ENCODE measurements at places on chromosomes 6 and 20.

GRCh38 chr20:62501801-62502495 lies 26.2 kb upstream of the GATA5 start:
- DNase-seq, result no peak

DNA sequence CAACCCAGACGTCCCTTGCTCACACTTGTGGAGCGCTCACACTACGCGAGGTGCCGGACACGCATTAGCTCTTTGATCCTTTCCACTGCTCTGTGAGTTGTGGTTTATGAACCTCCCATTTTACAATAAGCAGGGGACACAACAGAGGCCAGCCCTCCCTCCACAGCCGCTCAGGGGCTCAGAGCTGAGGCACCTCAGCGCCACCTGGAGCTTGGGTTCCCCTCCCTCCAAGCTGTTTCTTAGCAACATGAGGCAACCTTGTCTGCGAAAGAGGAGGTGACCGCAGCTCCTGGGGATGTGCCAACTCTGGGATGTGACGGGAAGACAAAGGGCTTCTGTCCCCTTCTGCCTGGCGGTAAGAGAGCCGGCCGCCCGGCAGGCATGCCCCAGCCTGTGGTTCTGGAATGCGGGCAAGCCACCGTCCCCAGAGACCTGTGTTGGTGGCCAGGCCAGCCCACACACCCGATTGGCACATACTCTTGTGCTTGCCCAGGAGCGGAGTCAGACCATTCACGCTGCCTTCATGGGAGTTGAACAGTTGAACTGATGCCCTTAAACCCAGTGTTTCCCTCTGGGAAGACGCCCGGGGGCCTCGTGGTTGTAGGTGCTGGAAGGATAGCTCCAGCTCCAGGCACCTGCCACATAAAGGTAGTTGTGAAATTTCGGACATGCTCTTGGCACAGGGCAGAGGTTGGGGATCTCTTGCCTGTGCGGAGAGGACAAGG lies 44.5 kb downstream of the RBM38 start:
- no peak for DNase-seq

DNA sequence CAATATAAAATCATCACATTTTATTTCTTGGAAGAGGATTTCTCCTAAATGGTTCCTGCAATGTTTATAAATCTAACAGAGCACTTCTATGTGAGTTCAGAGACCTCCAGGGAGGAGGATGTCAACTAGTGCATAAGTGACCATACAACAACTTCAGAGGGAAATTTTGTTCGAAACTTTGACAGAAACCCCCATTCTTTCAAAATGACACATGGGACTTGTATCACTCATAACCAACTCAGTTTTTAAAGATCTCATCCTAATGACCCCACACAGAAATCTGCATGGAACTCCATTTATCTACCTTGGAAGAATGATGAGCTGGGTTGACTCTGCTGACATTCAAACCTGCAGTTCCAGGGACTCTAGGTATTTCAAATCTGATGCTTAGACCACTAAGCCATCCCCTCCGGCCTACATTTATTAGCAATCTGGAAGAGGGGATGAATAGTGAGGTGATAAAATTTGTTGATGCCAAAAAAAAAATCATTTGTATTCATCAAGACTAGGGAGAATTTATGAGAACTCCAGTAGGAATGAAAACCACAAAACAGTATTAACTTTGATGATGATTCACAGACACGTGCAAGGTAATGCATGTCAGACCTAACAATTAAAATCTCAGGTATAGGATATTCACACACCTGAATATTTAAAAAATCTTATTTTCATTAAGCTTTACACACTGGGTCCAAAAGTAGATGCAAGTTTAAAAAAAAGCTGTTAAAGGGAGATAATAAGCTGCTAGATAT lies 153.0 kb downstream of the REV3L start:
- DNase-seq, result no peak

GRCh38 chr6:139485742-139486475 lies 111.5 kb upstream of the CITED2 start:
- no peak for DNase-seq

- DNase-seq, result no peak
Measured at GRCh38 chr6:84062519-84063154, 29.1 kb downstream of the MRAP2 start.

DNA sequence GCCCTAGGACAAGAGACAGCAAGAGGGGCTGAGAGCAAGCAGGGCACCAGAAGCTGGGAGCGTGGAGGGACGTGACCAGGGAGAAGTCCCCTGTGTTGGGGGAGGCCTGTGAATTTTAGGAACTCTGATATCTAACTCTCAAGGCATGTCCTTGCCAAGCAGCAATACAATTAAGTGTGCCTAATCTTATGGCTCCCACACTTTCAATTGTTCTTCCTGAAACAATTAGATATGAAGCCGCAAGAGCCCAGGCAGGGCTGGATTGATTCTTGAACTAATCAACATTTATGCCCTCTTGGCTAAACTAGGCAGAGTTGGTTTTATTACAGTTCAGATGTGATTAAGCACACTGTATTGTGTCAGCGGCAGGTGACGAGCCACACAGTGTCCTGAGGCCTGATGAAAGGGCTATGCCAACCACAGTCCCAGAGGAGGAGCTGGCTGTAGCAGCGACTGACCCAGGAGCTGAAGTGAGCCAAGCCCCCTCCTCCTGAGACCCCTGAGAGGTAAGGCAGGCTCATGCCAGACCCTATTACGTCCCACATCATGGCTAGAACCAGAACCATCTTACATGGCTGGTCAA lies 4.2 kb upstream of the MAVS start:
- no peak for DNase-seq

GRCh38 chr6:90216072-90216977 lies 80.3 kb downstream of the BACH2 start:
- no peak for DNase-seq

GRCh38 chr6:2931970-2932748 lies 29.1 kb upstream of the SERPINB9 start:
- peak; percentile 71 for DNase-seq

GRCh38 chr6:159425421-159425820 lies 256.2 kb downstream of the FNDC1 start:
- DNase-seq, result no peak

DNA sequence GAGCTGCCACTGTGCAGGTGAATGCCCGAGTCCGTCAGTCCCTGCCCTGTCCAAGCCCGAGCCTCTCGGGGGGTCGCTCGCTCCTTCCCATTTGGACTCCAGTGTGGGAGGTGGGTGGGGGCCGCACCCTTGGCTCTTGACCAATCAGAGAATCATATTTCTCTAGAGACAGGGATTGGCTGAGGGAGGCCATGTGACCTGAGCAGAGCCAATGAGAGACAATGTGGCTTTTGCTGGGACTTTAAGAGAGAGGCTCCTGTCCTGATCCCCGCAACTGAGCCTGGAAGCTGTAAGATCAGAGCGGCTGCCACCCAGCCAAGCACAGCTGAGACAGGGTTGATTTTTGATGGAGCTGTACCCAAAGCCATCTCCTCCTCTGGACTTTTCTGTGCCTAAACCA lies 199.3 kb downstream of the TFAP2C start:
- DNase-seq, result no peak

GRCh38 chr20:19973961-19974629 lies 43.1 kb upstream of the NAA20 start:
- DNase-seq, result no peak

DNA sequence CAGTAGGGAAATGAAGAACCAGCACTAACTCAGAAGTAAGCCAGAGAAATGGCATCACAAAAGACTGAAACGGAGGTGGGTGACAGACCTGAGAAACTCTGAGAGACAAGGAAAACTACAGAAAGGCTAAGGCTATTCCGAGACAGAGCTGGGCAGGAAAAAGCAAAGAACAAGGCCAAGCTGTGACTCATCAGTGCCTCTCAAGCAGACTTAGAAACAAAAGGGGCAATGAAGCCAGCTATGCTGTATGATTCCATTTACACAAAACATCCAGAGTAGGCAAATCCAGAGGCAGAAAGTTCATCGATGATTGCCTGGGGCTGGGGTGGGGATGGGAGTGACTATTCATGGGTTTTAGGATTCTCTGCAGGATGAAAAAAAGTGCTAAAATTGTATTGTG lies 50.0 kb downstream of the SLC23A2 start:
- DNase-seq, result no peak

DNA sequence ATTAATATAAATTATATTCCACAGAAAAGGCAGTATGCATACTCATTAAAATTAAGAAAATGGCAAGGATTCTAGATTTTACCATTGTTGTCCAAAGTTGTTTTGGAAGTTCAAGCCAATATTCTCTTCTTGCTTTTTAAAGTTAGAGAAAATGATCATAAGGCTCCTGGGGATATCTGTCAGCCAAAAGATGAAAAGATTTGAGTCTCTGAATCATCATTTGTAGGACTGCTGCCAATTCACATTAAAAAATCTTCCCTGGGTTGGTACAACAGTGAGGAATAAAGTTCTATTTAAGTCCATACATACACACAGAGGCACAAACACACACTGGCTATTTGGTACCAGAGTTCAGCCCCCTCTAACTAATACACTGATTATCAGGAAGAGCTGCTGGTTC lies 620.1 kb downstream of the COL12A1 start:
- no peak for DNase-seq
